Activated T-helper 1 cell treated with Interleukin-2 at 50 U/mL for 16 hours (primary cell): ENCODE measurements at places on chromosomes 16 and 17.

DNA sequence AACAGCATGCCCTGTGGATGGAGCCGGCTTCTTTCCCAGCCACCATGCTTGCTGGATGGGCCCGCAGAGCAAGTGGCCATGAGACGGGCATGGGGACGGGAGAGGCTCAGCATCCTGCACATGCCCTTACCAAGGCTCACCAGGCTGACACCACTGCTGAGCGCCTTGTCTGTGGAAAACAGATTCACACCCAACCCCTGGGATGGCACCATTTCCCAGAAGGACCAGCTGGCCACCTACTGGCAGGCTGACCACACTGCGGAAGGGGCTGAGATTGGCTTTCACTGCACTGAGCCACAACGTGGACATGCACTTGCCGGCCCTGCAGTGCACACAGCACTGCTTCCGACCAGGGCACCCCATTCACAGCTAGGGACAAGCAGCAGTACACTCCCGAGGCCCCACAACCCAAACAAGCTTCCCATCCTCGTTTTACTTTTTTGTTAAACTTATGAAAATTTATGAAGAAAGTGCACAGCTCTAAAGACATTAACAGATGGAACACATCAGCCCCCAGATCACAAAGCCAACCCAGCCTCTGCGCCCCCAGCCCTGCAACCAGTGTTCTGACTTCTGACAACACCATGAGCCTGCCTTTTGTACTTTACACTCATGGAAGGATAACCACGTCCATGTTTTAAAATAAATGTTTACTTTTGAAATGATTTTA, 13.9 kb upstream of the KRTAP17-1 start:
- no peak for DNase-seq

DNA sequence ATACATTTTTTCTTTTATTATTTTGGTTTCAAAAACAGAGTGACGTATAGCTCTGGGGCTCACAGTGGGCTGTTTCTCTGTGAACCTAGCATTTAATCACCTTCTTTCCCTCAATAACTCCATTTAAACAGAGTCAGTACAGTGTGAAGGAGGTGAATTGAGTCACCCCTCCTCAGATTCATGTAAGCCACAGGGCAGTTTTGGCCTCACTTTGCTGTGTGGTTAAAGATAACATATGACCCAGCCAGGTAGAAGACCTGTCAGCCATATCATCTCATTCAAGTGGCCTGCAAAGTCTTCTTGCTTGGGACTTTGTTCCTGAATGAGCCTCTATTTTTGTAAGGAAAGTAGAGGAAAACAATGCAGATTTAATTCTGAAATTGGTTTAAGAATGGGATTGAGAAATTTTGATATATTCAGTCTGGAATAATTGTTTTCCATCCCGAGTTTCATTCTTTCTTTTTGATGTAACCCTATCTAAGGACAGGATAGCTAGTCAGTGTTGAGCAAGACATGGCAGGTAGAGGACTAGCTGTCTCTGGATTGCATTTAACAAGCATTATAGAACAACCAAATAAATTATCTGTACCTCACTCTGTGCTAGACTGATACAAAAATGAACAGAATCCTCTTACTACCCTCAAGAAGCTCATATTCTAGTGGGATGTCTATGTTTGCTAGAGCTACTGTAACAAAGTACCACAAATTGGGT, 13.1 kb downstream of the MAP2K6 start:
- DNase-seq, result no peak

GRCh38 chr16:89890886-89891657, 17.7 kb downstream of the TCF25 start:
- no peak for DNase-seq

DNA sequence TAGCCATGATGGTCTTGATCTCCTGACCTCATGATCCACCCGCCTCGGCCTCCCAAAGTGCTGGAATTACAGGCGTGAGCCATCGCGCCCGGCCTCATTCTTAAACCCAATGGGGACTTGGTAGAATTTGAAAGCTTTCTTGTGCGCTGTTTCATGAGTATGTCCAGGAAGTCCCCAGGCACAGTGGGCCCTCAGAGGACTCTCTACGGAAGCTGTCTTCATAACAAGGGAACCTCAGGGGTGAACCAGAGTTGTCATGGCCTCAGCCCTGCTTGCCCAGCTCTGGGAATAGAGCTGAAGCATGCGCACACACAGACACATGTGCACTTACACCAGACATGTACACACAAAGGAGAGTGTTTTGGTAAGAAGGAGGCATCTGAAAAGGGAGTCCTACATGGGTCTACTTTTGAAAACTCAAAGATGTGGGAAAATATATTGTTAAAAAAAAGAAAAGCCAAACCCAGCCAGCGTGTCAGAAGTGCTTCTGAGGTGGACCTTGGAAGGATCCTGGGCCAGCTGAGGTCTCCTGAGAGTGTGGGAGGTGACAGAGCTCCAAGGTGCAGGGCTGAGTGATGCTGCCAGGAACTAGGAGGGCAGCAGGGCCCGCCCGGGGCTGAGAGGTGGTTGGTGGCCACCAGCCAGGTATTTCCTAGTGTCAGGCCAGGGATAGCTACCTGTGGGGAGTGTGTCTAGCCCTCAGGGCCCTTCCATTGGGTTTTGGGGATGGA, 54.6 kb downstream of the EPN2 start:
- no peak for DNase-seq

GRCh38 chr17:33210285-33210684, 82.8 kb downstream of the ASIC2 start:
- DNase-seq, result no peak
